ENCODE measurements at places on chromosomes 6 and 20.

GRCh38 chr6:42834056-42834455 is 45.4 kb upstream of the RPL7L1 start:
- no peaks in the 10 kb centered on the region for H3K4me1 ChIP-seq
- no peak overlapping the region for H3K4me3 ChIP-seq
- H3K27ac ChIP-seq: no peak overlapping the region
- H3K36me3 ChIP-seq: peaks cover 4% of the 10 kb centered on the region
- no peak for DNase-seq
- no peaks in the 10 kb centered on the region for H3K27me3 ChIP-seq

GRCh38 chr6:116200619-116201249 is 53.1 kb downstream of the TSPYL4 start:
- H3K36me3 ChIP-seq: no peaks in the 10 kb centered on the region
- no peak overlapping the region for H3K4me3 ChIP-seq
- peaks cover 7% of the 10 kb centered on the region for H3K4me1 ChIP-seq
- no peak overlapping the region for H3K27ac ChIP-seq
- no peak for DNase-seq
- H3K27me3 ChIP-seq: no peaks in the 10 kb centered on the region

DNA sequence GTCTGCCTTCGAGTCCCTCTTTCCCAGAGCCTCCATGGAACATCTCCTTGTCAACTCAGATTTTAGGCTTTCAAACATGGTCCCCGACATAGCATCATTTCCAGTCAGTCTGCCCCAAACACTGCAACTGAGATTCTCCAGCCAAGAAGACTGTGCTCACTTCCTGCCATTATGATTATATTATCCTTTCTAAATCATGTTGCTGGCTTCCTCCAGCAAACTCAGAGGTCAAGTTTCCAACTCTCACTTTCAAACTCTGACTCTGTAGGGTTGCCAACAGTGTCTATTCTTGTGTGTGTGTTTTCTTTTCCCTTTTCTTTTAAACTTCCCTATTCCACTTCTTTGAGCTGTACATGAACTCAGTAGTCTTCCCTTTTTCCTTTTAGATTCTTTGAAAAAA is 61.2 kb upstream of the TRAF3IP2 start:
- H3K27ac ChIP-seq: no peak overlapping the region
- no peaks in the 10 kb centered on the region for H3K36me3 ChIP-seq
- no peaks in the 10 kb centered on the region for H3K27me3 ChIP-seq
- no peak overlapping the region for H3K4me3 ChIP-seq
- DNase-seq: no peak

- H3K27me3 ChIP-seq: peaks cover 10% of the 10 kb centered on the region
- H3K36me3 ChIP-seq: no peaks in the 10 kb centered on the region
- H3K27ac ChIP-seq: no peak overlapping the region
- no peak overlapping the region for H3K4me3 ChIP-seq
Measured at GRCh38 chr6:168603234-168603633, 162.2 kb downstream of the SMOC2 start.

- H3K27ac ChIP-seq: no peak overlapping the region
- no peaks in the 10 kb centered on the region for H3K36me3 ChIP-seq
- no peak overlapping the region for H3K4me3 ChIP-seq
Measured at GRCh38 chr6:157514659-157515496, 133.9 kb downstream of the ZDHHC14 start.
